ENCODE measurements at places on chromosomes 13 and 19.

- peak; percentile 81 for DNase-seq
Measured at GRCh38 chr19:46614114-46614722, 10.7 kb downstream of the PTGIR start.

- DNase-seq, result no peak
Measured at GRCh38 chr13:112061367-112062061, 5.4 kb upstream of the SOX1 start.

DNA sequence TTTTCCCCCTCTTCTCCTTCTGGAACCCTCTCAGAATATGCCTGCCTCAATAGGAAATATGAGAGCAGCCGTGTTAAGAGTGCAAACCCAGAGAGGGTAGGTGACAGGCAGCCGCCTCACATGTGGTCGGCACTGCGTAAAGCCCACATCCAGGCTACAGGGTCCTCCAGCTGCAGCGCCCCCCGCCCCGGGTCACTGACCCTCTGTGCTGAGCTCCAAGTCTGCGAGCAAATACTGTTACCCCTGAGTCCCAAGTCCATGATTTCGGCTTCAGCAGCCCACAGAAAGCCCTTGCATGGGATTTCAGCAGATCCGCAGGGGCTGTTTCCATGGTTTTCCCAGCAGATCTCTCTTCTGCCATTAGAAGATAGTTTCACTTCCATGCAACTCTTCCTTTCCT, 186.9 kb upstream of the IRS2 start:
- no peak for DNase-seq

DNA sequence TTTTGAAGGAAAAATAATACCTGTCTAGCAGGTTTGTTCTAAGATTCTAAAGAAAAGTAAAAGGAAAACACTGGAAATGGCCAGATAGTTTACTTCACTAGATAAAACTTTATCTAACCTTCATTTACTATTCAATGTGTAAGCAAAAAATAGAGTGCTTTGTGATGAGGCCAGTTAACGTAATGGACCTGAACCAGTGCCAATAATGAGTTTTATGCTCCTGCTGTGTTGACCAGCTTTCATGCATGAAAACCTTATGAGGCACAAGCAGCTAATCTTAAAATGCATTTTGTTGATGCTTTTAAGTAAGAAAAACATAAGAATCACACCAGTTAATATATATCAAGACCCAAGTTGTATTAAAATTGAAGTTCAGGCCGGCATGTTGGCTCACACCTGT, 617.2 kb upstream of the GPC6 start:
- no peak for DNase-seq

- DNase-seq, result no peak
Measured at GRCh38 chr19:1459479-1459878, 9.6 kb downstream of the APC2 start.

GRCh38 chr19:40407714-40408597, 5.2 kb downstream of the PRX start:
- DNase-seq, result no peak

DNA sequence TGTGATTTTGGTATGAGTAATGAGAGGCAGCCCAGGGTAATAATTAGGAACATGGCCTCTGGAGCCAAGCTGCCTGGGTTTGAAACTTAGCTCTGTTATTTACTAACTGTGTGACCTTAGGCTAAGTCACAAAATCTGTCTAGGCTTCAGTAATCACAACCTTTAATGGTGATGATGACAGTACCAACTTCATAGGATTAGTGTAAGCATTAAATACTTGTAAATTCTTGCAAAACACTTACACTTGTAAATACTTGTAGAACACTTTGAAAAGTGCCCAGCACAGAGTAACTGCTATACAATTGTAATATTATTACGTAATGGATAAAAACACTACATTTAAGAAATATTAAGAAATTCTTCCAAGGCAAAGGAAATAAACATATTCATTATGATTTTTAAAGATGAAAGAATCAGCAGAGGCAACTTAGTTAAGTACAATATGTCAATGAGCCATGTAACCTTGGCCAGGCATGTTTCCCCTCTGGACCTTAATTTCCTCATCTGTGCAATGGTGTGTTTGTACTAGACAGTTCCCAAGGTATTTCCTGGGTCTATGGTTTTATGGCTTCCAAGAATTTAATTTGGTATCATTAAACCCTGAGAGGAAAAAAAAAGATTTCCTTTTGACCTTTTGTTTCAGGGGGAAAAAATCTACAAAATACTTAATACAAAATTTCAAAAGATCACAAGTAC, 628.5 kb upstream of the KLHL1 start:
- no peak for DNase-seq

DNA sequence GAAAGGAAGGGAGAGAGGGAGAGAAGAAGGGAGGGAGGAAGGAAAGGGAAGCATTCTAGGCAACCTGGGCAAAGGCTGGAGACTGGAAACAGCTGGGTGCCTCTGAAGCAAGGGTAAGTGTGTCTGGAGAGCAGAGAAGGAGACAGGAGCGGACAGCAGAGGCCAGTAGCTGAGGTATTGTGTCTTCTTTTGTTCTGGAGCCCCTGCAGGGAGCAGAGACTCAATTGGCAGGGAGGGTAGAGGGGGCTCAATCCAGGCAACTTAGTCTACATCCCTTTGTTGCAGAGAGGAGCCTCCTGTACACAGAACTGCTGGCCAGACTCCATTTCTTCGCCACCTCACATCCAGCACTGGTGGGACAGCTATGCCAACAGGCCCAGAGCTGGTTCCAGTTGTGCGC, 53.2 kb downstream of the NWD1 start:
- DNase-seq, result no peak

DNA sequence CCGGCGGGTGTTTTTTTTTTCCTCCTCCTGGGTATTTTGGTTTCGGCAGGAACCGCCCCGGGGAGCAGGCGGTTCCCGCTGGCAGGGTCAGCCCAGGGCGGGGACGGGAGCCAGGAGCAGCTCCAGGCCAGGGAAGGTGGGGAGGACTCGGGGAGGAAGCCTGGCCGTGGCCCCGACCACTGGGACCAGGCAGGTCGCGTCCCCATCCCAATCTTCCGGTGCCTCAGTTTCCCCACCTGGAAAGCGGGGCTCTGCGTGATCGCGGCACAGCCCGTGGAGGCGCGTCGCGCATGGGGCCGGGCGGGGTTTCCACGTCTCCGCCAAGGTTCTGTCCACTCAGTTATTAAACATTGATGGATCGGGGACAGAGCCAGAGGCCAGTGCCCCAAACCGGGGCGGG, 34.8 kb downstream of the IL12RB1 start:
- no peak for DNase-seq

DNA sequence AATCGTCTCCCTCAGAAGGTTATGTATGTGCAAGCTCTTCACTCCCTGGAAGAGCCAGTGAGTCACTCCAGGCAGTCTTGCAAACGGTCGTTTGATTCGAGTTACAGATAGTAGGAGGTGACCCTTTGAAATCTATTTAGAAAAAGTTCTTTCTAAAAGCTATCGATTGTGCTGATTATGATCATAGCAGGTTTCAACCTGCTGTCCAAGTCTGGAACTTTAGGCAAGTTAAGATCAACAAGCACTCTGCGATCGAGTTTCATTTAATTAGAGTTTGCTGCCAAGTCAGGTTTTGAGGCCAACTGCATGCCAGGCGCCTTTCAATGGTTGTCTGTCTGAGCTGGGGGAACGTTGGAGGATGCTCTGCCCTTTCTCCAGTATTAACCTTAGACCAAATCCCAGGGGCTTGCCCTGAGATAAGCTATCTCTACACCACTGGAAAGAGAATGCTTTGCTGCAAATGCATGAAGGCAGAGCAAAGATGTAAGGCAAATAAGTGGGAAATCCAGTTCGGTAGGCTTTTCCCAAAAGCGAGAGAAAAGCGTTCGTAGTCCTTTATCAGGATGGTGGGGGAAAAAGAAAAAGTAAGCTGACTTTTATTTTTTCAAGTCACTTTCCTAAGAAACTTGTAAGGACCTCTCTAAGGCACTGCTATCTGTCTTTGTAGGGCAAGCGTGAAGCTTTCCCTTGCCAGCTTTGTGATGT, 287.5 kb downstream of the ATP8A2 start:
- no peak for DNase-seq

GRCh38 chr13:24650161-24650560, 30.0 kb upstream of the ATP12A start:
- DNase-seq, result no peak

GRCh38 chr13:40540328-40541044, 126.0 kb downstream of the FOXO1 start:
- DNase-seq, result no peak

Data from germinal center (tissue), 1 donor.